ENCODE measurements at places on chromosomes 13 and 19.

DNA sequence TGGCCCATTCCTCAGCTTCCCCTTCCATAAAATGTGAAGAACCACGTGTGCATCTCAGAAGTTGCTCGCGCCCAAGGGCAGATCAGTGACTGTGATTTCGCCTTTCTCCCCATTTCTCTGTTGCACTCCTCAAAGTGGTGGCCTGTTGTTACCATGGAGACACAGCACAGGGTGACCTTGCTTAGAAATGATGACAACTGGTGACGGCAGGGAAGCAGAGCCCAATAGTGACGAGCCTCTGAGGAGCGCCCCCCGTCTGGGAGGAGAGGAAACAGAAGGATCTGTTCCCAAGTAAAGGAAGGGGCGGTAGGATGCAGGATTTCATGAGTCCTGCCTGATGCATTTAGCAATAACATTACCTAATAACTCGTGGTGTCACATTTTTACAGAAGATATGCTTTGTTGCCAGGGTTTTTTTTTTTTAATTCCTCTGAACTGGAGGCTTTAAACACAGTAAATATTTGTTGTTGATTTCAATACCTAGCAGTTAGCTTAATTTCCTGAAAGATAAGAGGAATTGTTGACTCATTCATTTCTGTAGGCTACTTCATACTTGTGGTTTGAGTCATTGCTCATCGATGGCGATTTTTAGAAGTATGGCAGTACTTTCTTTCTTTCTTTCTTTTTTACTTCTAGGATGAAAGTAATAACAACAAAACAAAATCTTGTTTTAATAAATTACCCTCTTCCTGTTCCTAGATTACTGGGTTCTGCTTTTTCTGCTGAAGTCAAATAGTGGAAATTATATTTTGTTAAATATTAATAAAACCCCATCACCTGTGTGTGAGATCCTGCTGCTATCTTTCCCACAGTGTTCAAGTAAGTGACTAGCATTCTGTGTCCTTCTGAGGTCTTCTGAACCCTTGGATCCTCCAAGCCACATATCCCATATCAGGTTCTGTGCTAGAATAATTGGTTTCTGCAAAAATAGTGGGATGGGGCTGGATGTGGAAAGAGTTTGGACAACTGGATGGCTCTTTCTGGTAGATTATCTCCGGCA is 36.0 kb downstream of the MBNL2 start:
- peak; percentile 56 for DNase-seq

GRCh38 chr13:112124141-112124540 is 57.2 kb downstream of the SOX1 start:
- DNase-seq = no peak

DNA sequence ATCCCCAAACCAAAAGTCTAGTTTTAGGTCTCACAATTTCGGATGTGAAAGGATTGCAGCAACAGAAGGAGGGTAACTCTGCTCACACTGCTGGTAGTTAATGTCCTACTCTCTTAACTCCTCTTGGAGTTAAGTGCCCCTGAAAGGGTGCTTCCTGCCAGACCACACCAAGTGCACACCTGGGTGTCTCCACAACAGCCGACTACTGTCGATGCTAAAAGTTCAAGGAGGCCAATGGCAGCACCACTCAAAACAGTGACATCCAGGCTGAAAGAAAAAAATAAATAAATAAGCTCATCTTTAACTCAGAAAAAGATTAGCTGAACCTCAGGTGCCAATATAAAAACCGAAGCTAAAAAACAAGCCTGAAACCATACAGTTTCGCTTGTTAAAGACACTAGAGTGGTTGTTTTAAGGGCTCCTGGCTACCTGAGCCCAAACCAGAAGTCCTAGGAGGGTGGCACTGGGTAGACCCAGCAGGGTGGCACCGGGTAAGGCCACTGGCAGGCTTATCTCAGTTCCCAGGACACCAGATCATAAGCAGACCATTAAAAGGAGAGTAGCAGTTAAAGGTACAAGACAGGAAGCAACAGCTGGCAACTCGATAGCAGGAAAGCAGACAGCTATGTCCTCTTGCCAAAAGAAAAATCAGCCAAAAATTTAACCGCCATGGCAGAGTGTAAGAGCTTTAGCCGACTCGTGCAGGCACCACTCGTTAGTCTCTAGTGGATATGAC is 39.3 kb downstream of the BRD4 start:
- DNase-seq = no peak

- DNase-seq = no peak
Observed at GRCh38 chr13:44433863-44434765, 60.5 kb downstream of the SERP2 start.

GRCh38 chr19:48190288-48190884 is 19.9 kb downstream of the ZSWIM9 start:
- DNase-seq = peak; percentile 38

GRCh38 chr19:40303765-40304164 is 18.6 kb upstream of the AKT2 start:
- no peak for DNase-seq

DNA sequence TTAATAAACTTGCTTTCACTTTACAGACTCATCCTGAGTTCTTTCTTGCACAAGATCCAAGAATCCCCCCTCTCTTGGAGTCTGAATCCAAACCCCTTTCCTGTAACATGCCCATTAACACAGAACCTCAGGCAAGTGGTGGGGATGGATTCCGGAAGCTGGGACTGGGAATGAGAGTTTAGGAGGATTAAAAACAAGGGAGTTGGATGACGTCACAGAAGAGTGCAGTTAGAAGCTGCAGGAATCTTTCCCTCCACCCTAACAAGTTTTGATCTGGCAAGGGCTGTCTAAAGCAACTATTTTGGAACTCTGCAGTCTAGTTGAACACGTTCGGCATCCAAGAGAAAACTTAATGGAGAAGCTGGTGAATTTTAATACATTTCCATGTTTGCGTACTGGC is 48.2 kb upstream of the PEPD start:
- DNase-seq = no peak

GRCh38 chr19:10718205-10719196 is 622 bp downstream of the DNM2 start:
- no peak for DNase-seq

- DNase-seq = no peak
Observed at GRCh38 chr13:112113851-112114250, 46.9 kb downstream of the SOX1 start.

DNA sequence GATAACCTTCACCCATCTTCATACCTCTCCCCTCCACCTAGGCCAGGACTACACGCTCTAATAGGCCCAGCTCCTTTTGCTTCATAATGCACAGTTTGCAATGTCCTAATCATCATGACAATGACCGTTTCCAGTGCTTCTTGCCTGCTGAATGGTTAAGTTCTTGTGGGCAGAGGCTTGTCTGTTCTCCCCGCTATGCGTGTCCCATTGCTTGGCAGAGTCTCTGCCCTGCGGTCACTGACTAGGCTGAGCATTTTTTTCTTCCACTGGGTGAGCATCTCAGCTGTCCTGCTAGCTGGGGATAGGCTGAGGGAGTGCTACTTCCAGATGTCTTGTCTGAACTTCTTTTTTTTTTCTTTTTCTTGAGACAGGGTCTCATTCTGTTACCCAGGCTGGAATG is 314.7 kb downstream of the UQCRFS1 start:
- peak; percentile 30 for DNase-seq

DNA sequence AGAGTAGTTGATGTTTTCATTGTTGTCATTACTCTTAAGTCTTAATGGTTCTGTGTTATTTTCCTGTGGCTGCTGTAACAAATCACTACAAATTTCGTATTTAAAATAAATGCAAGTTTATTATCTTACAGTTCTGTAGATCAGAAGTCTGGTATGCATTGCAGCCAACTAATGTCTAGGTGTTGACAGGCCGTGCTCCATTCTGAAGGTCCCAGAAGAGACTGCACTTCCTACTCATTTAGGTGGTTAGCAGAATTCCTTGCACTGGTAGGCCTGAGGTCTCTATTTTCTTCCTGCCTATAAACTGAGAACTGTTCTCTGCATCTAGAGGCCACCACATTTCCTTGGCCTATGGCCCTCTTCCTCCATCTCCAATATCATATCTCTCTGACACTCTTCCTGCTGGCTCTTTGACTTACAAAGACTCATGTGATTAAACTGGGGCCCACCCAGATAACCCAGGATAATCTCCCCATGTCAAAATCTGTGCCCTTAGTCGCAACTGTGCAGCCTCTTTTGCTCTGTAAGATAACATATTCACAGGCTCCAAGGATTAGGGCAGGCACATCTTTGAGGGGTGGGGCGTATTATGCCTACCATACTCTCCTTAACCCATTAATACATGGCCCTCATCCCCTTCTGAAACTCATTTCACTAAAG is 468.4 kb downstream of the FOXO1 start:
- no peak for DNase-seq

- no peak for DNase-seq
Observed at GRCh38 chr13:33441015-33441414, 155.5 kb upstream of the STARD13 start.

DNA sequence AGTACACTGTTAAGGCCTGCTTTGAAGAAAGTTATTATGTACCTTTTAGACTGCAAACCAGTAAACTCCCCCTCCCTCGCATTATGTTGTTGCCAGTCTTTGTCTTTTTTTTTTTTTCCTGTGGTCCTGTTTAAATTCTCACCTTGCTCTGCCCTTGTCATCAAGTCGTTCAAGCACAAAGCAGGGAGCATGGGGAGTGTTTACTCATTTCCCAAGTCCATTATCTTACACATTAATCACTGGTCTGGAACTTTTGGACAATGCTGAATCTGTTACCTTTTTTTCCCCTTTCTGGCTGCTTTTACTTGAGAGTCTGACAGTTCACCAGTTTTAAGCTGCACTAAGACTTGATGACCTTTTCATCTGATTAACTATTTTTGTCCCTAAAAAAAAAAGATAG is 108.2 kb downstream of the DACH1 start:
- DNase-seq = no peak

DNA sequence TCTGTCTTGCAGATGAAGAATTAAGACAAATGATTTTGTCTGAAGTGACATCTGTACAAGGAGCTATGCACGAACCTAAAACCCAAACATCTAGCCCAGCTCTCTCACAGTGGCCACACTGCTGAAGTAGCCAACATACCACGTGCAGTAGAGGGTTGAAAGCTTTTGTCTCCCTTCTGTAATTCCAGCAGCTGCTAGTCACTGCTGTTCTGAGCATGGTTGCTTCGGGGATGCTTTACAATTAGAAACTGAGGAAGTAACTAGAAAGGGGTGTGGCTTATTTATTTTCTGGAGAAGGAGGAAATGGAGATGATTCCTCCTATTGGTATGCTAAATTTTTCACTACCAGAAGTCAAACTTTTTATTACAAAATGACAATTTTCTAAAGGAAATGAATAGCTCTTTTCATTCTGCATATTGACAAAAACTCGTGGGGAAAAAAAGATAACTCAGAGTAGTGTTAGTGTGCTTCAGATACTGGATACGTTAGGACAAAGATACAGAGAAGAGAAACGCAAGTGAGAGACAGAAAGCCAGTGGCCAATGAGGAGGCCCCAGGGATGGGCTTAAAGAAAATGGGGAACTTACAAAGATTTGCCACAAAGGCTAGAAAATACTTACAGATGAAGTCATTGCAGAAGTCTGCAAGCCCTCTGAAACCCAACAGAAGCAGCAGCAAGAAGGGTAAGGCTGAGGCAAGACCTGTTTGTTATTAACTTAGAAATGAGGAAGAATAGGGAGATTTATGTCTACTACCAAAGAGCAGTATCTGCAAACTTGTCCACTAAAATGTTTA is 192.7 kb upstream of the MIR17HG start:
- no peak for DNase-seq

DNA sequence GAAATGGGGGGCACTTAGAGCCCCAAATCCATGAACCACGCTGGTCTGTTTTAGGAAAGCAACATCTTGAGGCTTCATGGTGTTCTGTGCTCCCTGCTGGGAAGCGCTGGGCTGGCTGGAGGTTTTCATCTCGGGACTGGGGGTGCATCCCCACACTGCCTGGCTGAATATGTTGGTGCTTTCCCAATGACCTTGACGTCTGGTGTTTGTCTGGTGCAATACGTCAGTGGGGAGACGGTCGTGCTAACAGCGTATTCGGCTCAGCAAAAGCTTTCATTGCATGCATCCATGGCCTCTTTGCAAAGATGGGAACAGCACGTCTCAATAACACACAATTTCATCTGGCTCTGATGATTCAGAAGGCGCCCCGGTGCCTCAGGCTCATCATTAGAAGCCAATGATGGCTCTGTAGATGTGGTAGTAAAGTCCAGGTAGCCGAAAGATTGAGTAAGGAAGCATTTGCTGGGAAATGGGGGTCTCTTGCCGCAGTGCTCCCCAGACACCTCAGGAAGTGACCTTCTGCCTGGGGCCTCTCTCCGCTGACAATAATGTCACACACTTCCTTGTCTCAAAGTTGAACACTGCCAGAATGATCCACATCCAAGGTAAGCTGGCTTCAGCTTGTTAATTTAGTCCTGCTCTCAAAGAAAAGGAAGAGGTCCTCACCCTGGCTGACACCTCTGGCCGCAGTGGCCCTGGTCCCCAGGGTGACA is 97.7 kb downstream of the ING1 start:
- DNase-seq = no peak

GRCh38 chr13:32877491-32877890 is 138.7 kb upstream of the KL start:
- no peak for DNase-seq

GRCh38 chr13:27203186-27203585 is 31.6 kb upstream of the USP12 start:
- no peak for DNase-seq

GRCh38 chr13:30149248-30149647 is 158.1 kb downstream of the KATNAL1 start:
- no peak for DNase-seq

- no peak for DNase-seq
Observed at GRCh38 chr19:41001243-41001971, 10.3 kb downstream of the CYP2B6 start.

DNA sequence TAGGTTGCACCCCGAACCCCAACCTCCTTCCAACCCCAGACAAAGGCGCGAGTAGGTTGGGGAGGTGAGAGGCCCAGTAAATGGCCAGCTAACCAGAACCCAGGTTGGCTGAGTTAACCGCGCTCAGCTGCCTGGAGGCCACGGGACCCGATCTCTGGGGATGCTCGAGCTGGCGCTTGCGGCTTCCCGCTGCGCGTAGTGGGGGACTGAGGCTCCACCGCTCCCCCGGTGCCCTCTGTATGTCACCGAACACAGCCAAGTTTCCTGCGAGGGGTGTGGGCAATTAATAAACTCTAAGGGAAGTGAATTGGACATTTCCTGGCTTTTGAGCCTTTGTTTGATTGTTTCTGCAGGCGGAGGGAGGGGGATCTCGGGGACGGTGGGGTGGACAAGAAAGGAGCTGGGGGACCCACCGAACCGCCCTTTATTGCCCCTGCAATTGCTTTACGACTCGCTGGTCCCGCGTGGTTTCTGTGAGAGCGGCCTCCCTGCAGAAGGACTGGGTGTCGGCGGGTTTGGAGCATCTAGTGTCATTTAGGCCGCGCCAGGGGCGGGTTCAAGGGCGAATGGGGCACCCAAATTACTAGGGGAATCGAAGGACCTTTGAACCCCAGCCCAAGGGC is 3.5 kb upstream of the ZIC5 start:
- no peak for DNase-seq

GRCh38 chr13:99988529-99989275 is 7.1 kb downstream of the ZIC2 start:
- no peak for DNase-seq

- DNase-seq = no peak
Observed at GRCh38 chr19:54160854-54161253, 1.3 kb upstream of the LENG1 start.
